Stimulated activated CD4-positive, alpha-beta T cell treated with anti-CD3 and anti-CD28 coated beads, TNF-alpha, amount 100 ng/mL, for 1 hour (primary cell): ENCODE measurements at places on chromosomes 11 and 22.

GRCh38 chr11:61404641-61405040 is 12.3 kb downstream of the TMEM216 start:
- DNase-seq, result no peak

DNA sequence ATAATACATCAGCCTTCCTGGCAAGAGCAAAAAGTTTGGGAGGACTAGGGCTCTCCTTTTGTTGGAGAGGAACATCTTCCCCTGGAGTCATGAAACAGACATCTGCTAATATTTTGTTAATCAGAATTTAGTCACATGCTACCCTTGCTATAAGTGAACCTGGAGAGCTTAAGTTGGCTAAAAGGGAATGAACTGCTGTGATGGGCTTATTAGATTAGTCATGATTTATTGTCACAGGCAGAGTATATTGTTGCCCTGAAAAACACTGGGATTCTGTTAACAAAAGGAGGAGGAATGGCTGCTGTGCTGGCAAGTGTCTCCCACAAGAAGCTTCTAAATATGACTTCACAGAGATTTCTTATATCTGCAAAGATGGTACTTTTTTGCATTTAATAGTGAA is 16.0 kb downstream of the TCP11L1 start:
- DNase-seq, result no peak

DNA sequence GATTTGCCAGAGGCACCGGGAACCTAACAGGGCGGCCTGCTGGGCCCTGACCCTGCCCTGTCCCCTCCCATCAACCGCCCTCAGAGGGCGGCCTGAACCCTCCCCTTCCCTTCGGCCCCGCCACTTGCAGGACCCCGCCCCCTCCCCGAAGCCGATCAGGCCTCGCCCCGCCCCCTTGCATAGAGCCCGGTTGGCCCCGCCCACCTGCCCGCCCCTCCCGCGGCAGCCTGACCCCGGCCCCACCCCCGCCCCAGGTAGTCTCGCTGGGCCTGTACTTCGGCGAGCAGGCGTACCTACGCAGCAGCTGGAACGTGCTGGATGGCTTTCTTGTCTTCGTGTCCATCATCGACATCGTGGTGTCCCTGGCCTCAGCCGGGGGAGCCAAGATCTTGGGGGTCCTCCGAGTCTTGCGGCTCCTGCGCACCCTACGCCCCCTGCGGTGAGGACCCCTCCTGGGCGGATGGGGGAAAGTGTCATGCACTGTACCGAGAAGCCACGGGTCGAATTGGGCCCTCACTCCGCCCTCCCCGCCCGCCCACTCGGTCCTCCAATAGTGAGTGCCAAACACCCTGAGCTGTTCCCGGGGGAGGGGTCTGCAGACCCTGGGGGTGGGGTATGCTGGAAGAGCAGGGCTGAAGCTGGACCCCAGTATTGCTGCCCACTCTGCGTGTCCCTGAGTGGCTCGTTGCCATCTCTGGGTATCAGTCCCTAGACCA is 94.1 kb downstream of the CACNA1I start:
- DNase-seq, result no peak

- DNase-seq, result no peak
Measured at GRCh38 chr11:61973476-61974162, 6.2 kb upstream of the FTH1 start.
